Activated CD4-positive, alpha-beta T cell treated with anti-CD3 and anti-CD28 coated beads for 48 hours (primary cell): ENCODE measurements at places on chromosomes 1 and 21.

DNA sequence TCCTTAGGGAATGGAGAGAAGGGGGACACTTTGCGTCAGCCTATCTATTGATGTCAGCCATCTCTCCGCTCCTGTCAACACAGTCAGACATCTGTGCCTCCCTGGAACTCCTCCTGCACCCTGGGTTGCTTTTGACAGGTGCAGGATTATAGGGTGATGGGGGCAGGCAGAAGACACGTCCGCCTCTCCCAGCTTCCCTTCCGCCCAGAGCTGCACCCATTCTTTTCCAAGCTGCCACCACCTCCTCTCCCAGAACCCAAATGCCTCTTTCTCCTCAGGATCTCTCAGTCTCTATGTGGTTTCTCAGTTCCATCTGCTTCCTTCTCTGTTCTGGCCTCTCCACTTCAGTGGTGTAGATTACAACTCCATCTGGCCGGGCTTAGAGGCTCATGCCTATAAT, 17.1 kb upstream of the KIF1B start:
- DNase-seq, result no peak

GRCh38 chr1:38787041-38787440, 72.5 kb downstream of the RRAGC start:
- no peak for DNase-seq

DNA sequence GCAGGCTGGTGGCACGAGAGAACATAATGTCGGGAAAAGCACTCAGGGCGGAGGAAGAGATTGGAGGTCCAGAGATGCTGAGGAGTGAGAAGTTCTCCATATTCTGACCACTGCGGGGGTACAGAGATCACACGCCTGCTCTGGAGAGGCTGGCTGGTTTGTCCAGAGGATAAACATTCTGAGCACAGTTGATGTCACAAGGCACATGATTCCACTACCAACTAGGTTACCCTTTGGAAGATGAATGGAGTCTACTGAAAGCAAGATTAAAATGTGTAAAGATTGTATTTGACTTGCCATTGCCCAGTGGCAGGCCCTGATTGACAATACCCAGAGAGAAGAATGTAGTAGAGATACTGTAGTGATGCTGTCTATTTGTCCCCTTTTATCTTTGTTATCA, at the start of gene SPATA46:
Gene SPATA46 (minus strand): TSS at position 164 of the 400 bp plus-strand sequence. CDS start 64 bp downstream, at position 100.
- DNase-seq, result no peak

- no peak for DNase-seq
These were observed 18.4 kb downstream of the ARHGEF16 start for GRCh38 chr1:3472906-3473305.

DNA sequence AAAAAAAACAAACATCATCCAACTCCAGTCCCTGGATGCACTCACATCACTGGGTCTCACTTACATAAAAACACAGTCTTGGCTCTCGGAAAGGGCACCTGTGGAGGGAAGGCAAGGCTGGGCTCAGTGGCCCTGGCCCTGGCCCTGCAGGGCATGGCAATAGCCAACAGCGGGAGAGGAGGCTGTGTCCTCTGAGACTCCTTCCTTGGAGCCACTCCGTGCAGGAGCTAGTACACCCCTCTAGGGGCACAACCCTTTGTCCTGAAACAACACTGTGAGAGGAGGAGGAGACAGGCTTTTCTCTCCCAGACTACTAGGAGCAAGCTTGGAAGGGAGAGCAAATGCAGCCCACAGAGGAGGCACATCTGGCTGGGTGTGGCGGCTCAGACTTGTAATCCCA, 28.0 kb downstream of the URB1 start:
- no peak for DNase-seq

DNA sequence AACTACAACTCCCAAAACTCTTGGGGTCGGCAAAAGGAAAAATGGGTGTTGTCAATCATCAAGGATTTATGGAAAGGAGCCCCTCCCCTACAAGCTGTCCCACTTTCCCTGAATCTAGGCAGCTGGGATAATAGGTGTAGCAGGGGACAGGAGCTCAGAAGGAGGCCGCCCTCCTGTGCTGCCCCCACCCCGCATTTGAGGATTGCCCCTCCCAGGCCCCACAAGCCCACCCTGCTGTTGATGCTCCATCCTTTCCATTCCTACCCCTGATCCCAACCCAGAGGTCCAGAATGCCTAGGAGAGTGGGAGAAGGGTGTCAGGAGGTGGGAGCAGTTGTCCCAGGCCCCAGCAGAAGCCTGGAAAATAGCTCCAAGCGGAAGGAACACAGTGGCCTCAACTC, 1.9 kb upstream of the MRPL24 start:
- DNase-seq, result no peak

GRCh38 chr1:51612447-51612961, 4.4 kb upstream of the OSBPL9 start:
- no peak for DNase-seq

GRCh38 chr1:30613188-30613587, 110.2 kb downstream of the MATN1 start:
- DNase-seq, result no peak

DNA sequence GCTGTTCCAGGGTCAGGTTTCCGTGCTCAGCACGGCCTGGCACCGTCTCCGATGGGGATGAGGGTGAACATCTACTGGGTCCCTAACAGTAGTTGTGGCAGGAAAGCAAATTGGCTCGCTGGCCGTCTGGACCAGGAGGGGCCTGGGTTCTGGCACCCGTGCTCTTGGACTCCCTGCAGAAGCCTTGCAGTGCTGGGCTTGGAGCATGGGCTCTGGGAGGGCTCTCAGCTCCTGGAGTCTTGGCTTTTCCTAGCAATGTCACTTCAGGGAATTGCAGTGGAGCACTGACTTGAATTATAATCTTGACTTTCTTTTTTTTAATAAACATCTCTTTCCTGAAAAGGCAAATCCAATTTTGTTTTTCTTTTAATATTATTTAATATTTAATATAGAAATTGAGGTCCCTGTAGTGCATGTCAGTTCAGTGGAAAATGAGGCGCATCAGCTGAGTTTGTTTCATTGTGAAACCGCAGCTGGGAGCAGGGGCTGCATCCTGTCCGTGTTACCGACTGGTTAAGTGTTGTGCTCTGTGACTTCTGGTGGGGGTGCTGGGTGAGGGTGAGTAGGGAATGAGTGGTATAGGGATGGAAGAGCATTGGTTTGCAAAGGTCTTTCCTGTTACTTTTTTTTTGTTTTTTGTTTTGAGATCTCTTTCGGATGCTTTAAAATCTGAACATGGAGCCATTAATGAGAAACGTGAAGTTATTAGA, 64.1 kb downstream of the PEX14 start:
- DNase-seq, result no peak

DNA sequence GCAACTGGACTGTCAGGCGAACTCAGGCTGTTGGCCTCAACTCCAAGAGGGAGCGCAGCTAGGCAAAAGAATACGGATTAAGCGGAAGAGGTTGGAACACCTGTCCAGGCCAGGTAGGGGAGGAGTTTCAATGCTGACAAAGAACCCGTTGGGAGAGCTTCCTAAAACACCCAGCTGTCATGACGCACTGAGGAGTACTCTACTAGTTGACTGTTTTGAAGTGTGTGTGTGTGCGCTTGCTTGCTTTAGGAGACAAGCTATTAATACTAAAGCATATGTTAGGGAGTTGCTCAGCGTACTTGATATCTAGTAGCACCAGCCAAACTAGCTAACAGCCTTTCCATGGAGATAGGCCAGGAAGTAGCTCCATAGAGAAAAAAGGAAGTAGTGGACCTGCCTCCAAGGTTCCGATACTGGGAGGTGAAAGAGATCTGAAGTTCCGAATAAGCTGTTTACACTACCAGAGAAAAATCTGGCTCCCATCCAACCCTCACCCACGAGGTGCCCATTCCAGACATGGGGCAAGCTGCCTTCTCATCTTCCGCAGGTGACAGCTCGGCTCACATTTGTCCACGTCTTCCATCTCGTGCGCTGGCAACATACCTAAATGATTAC, 974 bp upstream of the FNBP1L start:
- DNase-seq, result peak; percentile 12

- no peak for DNase-seq
These were observed 10.2 kb downstream of the TRAF3IP3 start for GRCh38 chr1:209766051-209766450.

DNA sequence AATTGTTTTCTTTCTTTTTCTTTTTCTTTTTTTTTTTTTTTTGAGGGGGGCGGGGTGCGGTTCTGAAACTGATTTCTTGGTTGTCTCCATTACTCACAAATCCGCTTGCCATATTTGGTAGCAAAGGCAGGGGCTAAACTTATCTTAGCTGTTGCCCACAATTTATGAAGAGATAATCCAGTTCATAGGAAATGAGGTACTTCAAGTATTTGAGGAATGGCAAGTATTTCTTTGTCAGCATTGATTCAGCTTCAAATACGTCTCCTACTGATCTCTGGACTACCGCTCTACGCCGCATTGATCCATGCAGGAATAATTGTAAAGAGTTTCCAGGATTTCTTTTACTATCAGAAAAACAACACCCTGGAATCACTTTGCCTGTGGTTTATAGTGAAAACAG, 289.2 kb upstream of the DPYD start:
- no peak for DNase-seq

GRCh38 chr1:32971576-32971975, 7.0 kb upstream of the RNF19B start:
- no peak for DNase-seq

DNA sequence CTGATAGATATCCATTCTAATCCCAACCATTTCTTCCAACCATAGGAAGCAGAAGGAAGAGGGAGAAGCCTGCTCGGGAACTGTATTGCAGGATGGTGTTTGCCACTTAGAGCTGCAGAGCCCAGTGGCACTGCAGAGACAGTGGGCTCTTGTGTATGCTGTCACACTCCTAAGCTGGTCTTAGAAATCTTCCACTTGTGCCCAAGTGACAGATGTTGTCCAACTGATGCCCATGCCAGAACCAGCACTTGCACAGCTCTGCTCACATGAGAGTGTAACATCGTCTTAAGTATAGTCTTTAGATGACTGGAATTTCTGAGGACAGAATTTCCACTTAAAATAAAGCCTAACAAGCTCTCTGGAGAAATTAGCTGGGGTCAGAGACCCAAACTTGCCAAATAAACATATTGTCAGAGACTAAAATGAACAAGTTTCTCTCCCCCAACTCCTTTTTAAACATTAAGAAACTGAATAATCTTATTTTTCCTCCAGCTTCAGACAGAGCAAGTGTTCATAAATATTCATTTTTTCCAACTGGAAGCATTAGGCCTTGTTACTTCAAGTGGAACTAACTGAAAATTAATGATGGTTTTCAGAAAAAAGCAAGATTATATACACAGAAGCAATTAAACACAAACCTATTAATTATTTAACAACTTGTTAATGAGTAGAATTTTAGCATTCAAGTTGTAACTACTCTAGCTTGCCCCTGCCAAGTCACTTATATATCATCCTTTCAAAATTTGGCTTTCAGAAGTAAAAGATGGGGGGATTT, 577.3 kb downstream of the AJAP1 start:
- DNase-seq, result no peak

GRCh38 chr1:29804181-29804899, 568.0 kb downstream of the PTPRU start:
- no peak for DNase-seq

DNA sequence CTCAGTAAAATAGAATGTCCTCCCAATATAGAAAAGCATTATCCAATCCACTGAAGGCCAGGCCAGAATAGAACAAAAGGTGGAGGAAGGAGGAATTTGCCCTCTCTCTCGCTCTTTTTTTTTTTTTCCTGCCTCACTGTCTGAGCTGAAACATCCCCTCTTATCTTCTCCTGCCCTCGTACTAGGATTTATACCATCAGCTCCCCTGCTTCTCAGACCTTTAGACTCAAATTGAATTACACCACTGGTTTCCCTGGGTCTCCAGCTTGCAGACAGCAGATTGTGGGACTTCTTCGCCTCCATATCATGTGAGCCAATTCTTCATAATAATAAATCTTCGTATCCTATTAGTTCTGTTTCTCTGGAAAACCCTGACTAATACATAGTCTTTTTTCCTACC, 4.9 kb upstream of the ZMYM6 start:
- no peak for DNase-seq

GRCh38 chr1:95368178-95368577, 134.2 kb downstream of the RWDD3 start:
- DNase-seq, result no peak

- no peak for DNase-seq
These were observed 221.2 kb downstream of the PRDM2 start for GRCh38 chr1:13921190-13921589.

- DNase-seq, result no peak
These were observed 123.0 kb upstream of the PTBP2 start for GRCh38 chr1:96598416-96599168.

- no peak for DNase-seq
These were observed 415.6 kb downstream of the RYR2 start for GRCh38 chr1:237457573-237457972.

GRCh38 chr21:45403133-45403824, 1.7 kb upstream of the COL18A1 start:
- no peak for DNase-seq

DNA sequence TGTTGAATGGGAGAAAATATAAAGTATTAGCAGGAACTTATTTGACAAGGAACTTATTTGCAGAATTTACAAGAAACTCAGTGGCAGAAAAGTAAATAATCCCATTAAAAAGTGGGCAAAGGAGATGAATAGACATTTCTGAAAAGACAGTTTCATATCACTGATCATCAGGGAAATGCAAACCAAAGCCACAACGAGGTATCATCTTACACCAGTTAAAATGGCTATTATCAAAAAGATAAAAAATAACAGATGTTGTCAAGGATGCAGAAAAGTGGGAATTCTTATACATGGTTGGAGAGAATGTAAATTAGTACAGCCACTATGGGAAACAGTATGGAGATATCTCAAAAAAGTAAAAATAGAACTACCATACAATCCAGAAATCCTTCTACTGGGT, 61.0 kb downstream of the SYT14 start:
- no peak for DNase-seq
